ENCODE measurements at places on chromosomes 1 and 21.

- peak; percentile 14 for DNase-seq
Observed at GRCh38 chr1:36516372-36517010, 33.8 kb upstream of the CSF3R start.

DNA sequence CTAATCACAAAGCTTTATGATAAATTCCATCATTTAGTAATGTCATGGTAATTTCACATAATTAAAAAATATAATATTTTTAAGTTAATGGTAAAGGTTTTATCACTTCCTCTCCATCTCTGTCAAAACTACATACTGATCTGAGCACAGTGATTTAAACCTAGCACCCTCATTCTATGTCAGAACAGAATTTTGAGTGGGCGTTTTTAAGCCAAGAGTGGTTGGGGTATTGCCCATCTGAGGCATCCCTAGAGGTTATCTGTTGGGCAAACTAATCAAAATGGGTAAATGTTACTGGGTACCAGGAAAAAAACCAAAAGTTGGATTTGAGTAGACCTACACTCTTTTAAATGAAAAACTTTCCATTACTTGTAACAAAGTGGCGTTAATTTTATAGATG is 100.7 kb upstream of the GFI1 start:
- DNase-seq, result no peak

DNA sequence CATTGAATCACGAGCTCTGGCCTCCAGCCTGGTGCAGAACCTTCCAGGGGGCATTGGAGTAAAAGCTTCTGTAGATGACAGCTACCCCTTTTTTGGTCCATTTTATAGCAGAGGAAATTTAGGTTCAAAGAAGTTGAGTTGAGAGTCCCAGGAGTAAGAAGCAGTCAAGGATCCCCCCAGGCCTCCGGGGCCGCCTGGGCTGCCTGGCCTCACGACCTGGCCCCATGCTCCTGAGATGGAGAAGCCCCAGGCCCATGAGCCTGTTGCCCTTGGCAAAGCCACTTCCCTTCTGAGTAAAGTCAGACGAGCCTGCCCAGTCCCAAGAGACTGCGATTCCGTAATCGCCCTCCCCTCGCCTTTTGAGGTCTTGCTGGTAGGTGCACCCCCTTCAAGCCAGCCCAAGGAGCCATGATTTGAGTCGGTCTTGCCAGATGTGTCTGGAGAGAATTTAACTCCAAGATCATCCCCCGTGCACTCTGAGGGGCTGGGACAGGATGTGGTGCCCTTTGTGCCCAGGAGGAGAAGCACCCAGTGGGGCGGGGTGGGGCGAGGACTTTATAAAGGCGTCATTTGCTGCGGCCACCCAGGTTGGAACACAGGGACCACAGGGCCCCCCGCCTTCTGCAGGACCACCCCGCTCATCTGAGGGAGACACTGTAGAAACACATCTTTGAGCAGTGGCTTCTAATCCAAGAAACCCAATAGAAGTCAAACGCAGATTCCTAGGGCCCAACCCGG is 30.1 kb downstream of the PDE9A start:
- DNase-seq, result no peak

- no peak for DNase-seq
Observed at GRCh38 chr1:58824753-58825389, 41.0 kb upstream of the JUN start.

DNA sequence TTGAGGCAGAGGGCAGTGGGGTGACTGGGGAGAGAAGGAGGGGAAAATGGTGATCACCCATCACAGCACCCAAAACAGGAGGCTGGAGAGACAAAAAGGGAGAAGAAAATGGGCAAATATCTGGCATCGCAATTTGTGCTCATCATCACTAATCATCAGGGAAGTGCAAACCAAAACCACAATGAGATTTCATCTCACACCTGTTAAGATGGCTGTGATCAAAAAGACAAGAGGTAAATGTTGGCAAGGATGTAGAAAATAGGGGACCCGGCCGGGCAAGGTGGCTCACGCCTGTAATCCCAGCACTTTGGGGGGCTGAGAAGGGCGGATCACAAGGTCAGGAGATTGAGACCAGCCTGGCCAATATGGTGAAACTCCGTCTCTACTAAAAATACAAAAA is 74.0 kb downstream of the KIF14 start:
- no peak for DNase-seq

- no peak for DNase-seq
Observed at GRCh38 chr1:17776426-17776825, 21.3 kb downstream of the ACTL8 start.
